NCI-H1092 treated with DMSO at 0.1 percent for 48 hours (cell line): ENCODE measurements at places on chromosomes 4 and X.

- DNase-seq: peak; percentile 49
Observed at GRCh38 chrX:49838374-49838773, 9.3 kb downstream of the PAGE4 start.

GRCh38 chrX:54066841-54067240 lies 22.6 kb upstream of the PHF8 start:
- DNase-seq: no peak

DNA sequence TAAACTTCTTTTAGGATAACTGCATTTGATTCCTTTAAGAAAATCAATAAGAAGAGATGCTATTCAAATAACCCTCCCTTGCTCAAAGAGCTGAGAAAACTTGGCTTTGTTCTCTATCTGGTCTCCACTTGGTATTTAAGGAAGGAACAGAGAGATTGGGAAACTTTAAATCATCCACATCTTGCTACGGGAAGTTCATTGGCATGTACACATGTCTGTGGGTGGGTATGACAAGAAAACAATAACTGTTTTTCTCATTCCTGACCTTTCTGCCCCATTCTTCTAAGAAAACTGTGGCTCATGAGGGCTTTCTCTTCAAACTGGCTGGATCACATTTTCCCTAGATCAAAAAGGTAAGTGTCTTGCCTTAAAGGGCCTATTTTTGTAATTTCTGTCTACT lies 6.0 kb downstream of the SEL1L3 start:
- no peak for DNase-seq

- DNase-seq: no peak
Observed at GRCh38 chrX:116238567-116239255, 68.2 kb downstream of the AGTR2 start.

DNA sequence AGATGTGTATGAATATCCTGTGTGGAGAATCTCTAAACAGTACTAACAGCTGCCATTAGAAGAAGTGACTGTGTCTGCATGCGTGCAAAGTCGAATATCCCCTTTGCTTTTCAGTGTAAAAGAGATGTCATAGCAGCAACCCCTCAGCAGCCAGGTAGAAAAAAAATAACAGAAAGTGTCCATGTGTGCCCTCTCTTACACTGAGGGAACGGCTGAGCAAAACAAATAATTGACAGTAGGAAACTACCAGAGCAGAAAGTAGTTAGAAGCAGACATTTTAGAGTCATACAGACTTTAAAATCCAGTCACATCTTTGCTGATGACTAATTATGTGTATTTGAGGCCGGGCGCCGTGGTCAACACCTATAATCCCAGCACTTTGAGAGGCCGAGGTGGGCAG lies 370.8 kb downstream of the GPM6A start:
- no peak for DNase-seq

GRCh38 chrX:39653691-39654090 lies 444.1 kb downstream of the BCOR start:
- DNase-seq: no peak

- no peak for DNase-seq
Observed at GRCh38 chr4:133156096-133156495, 7.0 kb downstream of the PCDH10 start.

GRCh38 chr4:52625216-52625615 lies 33.9 kb downstream of the USP46 start:
- no peak for DNase-seq

GRCh38 chrX:25020905-25021449 lies 5.2 kb upstream of the ARX start:
- peak; percentile 48 for DNase-seq

DNA sequence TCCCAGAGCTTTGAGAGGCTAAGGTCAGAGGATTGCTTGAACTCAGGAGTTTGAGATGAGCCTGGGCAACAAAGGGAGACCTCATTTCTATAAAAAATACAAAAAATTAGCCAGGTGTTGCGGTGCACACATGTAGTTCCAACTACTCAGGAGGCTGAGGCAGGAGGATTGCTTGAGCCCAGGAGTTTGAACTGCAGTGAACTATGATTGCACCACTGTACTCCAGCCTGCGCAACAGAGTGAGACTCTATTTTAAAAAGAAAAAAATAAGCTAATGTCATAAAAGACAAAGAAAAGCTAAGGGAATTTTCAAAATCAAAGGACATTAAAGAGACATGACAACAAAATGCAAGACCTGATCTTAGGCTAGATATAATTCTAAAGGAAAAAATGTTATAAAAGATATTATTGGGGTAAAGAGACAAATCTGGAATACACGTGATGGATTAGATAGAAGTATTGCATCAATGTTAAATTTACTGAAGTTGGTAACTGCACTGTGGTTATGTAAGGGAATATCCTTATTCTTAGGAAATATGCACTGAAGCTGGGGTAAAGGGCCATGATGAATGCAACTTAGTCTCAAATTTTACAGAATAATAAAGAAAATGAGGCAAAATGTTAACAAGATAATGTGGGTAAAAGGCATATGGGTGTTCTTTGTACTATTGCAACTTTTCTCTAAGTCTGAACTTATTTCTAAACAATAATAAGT lies 75.2 kb downstream of the SPRY1 start:
- no peak for DNase-seq

DNA sequence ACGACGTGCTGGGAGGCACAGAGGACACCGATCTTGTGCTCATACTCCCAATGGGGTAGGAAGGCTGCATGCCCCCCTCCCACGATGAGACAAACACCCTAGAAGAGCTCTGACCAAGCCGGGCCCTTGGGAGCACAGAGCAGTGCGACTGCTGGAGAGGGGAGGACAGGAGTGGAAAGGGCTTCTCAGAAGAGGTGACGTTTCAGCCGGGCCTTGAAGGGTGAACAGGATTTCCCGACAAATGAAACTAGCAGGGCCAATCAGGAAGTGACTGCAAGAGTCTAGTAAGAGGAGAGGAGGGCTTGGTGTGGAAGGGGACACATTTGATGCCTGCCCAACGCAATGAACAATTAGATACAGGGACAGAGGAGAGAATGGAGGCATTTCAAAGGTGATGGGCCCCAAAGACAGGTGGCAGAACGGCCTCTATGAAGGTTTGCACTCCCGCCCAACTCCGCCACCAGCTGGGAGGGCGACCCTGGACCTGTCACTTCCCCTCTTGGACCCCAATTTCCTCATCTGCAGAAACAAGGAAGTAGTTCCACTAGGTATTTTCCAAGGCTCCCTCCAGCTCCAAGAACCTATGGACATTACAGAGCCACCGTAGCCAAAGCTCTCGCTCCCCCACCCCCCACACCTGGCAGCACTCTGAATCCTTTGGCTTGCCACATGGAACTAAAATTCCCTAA lies 3.9 kb downstream of the HCFC1 start:
- no peak for DNase-seq

DNA sequence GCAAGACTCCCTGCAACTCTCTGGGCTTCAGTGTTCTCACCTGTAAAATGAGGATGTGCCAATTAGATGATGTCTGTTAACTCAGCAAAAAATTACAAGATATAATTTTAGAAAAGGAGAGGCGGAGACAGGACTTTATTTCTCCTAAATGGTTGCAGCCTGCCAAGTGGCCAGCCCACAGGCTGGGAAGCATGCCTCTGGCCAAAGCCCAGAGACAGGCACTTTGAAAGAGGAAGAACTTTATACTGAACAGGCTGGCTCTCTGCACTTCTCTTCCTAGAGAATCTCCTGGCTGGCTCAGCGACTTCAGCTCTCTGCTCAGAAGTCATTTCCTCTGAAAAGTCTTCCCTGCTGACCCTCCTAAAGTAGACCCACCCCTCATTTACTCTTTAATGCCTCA lies 3.7 kb downstream of the PRDM5 start:
- no peak for DNase-seq

- DNase-seq: no peak
Observed at GRCh38 chr4:102497986-102498385, 3.2 kb upstream of the NFKB1 start.

DNA sequence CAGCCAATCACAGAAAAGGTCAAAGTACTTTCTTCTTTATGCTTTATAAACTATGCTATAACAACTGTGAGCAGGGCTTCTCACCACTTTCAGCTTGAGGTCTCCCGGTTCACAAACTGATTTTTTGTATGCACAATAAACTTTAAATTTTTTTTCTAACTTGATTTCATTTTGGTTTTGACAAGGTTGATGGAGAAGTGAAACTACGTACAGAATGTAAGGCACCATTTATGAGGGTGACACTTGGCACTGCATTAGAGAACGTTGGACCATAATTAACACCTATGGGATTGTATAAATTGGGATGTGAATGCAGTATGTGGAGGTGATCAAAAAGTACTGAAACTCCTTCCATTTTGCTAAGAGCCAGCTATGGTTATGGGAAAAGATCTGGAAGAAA lies 857.9 kb upstream of the HTR2C start:
- no peak for DNase-seq

GRCh38 chr4:16259889-16260246 lies 33.6 kb upstream of the TAPT1 start:
- no peak for DNase-seq

DNA sequence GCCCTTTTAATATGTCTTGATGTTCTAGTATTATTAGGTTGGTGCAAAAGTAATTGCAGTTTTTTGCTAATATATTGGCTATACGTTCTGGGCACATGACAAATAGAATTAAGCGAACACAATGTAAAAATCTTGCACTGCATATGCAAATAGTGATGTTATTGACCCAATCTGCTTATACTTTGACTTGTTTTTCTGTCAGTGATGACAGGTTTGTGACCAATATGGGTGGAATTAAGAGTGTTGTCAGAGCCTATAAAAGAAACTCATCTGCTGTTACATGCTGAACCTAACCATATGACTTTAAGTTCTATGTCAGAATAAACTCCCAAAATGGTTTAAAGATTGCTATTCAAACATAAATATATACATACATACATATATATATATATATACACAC lies 30.7 kb upstream of the HPGD start:
- DNase-seq: no peak

DNA sequence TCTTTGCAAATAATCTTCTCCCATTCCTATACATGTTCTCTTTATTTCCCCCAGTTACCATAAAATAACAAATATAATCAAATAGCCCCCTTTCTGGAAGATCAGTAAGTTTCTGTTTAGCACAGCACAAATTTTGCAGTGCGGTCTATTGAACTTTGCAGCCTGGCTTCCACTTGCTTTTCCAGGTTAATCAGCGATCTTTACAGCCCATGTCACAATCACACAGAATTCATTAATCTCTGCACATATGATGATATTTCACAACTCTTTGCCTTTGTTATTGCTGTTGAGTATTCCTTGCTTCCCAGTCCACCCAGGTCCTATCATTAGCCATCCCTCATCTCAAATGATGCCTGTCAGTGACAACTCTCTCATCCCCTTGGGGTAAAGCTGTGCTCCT lies 2358.0 kb downstream of the PCDH7 start:
- no peak for DNase-seq

DNA sequence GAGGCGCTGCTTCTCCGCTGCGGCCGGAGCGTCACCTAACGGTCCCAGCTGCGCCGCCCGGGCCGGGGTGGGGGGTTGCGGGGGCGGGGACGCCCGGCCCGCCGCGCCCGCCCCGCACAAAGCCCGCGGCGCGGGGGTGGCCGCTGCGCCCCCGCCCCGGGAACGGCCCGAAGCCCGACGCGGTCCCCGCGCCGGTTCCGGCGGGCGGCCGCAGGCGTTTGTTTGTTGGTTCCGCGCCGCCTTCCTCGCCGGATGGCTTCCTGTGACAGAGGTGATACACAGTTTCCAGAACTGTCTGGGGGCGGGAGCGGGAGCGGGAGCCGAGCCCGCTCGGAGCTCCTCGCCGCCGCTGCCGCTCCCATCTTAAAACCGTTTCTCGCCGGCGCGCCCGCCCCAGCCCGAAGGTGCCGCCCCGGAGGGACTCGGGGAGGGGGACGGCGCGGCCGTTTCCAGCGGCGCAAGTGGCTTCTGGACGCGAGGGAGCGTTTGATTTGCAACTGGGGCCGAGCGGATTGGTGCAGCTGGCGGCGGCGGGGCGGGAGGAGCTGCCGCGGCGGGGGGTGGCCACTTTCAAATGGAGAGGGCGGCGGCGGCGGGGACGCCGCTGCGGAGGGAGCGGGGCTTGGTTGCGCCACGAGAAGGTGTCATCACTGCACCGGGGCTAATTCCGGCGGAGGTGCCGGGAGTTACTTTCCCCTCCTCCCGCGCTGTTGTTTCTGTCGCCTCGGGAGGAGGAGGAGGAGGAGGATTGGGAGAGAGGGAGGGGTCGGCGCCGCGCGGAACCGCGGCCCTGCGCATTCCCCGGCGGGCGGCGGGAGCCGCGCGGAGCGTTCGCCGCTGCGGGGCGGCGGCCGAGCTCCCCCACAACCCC lies 2.3 kb downstream of the JADE1 start:
- DNase-seq: peak; percentile 89

GRCh38 chr4:16415751-16416150 lies 189.5 kb upstream of the TAPT1 start:
- no peak for DNase-seq

GRCh38 chrX:774536-774935 lies 143.9 kb downstream of the SHOX start:
- no peak for DNase-seq

DNA sequence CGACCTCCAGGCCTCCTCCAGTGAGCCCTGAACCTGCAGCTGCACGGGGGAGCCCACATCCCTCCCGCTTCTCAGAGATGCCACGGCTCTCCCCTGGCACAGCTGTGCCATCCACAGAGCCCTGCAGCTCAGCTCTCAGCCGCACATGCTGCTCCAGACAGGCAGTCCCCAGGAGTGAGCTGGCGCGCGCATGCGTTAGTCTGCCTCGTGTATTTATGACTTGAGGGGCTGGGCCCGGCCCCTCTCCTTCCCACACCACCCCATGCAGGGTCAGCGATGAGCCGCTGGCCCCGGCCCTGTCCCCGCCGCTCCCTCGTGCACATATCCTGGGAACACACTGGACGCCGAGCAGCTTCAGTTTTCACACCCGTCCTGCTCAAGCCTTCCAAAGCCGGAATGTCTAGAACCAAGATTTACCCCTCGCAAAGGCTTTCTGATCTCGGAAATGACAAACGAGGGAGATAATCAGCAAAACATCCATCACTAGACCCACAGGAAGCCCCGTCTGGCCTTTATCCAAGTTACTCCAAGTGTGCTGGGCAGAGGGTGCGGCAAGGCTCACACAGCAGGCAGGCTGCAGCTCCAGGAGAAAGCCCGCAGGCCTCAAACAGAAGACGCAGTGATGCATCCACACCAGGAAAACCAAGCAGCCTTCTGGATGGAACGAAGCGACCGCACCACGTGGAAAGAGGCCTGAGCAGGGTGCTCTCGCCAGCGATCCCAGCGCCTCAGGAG lies 24.3 kb downstream of the GAK start:
- DNase-seq: no peak

GRCh38 chrX:109952985-109953905 lies 49.7 kb upstream of the TMEM164 start:
- no peak for DNase-seq

DNA sequence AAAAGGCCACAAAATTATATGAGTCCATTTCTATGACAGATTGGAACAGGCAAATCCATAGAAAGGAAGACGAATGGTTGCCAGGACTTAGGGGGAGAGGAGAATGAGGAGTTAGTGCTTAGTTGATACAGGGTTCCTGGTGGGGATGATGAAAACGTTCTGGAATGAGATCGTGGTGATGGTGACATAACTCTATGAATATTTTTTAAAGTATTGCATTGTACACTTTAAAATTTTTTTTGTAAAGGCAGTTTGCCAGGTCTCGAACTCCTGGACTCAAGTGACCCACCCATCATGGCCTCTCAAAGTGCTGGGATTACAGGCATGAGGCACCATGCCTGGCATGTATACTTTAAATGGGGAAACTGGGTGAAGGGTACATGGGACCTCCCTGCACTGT lies 9.9 kb upstream of the CCNQ start:
- no peak for DNase-seq
